ENCODE measurements at places on chromosomes 16 and 17.

DNA sequence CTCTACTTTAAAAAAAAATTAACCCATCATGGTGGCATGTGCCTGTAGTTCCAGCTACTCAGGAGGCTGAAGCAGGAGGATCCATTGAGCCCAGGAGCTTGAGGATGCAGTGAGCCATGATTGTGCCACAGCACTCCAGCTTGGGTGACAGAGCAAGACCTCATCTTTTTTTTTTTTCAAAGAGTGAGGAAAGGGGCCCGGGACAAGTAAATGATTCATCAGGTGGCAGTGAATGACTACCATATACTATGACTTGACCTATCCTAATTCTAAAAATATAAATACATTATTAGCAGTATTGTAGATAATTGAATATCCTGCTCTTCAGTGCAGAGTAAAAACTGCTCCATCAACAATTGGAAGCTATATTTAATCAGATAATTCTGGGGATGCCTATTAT lies 55.3 kb downstream of the CLUH start:
- no peak for DNase-seq

DNA sequence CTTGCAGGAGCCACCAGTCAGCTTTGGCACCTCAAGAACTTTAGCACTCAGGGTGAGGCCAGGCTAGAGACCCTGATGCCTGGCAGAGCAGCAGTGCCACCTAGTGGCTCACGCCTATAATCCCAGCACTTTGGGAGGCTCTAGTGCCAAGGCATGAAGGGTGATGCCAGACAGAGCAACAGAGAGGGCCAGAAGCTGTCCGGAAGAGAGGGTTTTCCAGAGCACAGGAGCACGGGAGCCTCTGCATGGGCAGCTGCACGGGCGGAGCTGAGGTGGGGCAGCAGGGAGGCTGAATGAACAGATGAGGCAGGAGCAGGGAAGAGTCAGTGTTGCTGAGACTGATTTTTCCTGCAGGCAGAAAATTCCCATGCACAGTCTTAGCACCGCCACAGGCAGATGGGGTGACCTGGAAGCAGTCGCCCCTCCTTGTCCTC lies 38.9 kb downstream of the MYH3 start:
- peak; percentile 69 for DNase-seq

GRCh38 chr16:585351-585750 lies 4.5 kb upstream of the RAB40C start:
- DNase-seq, result no peak

DNA sequence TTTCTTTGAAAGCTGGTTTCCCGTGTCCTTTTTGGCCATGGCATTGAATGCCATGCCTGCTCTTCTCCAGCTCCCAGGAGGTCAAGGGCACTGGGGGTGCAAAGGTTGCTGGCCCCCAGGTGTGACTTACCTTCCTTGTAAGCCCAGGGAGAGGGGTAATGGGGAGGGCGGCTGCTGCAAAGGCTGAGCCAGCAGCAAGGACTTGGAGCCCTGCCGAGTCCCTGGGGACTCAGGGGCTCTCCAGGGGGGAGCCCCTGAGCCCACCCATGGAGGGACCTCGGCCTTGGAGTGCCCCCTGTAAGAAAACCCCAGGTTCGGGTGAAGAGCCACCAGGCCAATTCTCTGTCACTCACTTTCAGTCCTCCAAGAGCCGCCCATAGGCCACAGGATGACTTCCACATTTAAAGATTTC lies 5.9 kb upstream of the CCL22 start:
- DNase-seq, result no peak

DNA sequence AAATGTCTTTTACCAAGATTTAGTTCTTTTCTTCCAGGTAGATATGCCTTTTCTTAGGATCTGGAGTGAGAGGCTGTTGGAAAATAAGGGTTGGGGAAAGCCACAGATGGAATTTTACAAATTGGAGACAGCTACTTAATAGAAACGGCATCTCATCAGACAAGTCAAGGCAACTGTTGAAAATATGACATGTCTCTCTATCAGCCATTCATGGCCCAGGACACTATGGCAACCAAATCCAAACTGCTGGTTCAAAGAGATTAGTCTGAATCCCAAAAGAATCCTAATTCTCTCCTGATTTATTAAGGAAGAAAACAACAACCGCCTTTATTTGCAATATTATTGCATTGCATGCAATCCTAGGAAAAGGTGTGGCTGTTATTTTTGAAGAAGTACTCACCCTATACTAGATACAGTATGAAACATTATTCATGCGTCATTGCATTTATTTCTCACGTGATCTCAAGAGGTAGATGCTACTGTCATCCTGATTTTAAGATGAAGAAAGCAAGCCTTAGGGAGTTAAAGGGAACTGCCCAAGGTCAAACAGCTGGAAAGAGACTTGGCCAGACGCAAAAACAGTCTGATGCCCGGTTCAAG lies 12.6 kb upstream of the CEP20 start:
- DNase-seq, result no peak

DNA sequence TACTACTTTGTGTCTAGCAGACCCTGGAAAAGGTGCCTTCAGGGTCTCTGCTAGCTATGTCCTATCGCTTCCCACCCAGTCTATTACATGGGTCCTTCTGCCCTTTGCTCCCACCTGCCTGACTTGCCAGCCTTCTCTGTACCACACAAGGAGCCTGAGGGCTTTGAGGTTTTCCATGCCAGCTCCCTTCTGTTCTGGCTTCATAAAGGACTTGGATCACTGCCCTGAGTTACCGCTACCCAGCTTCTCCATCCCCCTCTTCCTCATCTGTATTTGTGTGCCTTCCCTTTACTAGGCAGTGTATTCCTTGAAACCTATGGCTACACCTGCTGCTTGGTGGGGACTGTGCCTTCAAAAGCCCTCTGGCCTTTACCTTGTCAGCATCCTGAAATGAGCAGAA lies 19.6 kb upstream of the LLGL1 start:
- no peak for DNase-seq

GRCh38 chr17:65171752-65172151 lies 34.6 kb downstream of the RGS9 start:
- DNase-seq, result no peak

DNA sequence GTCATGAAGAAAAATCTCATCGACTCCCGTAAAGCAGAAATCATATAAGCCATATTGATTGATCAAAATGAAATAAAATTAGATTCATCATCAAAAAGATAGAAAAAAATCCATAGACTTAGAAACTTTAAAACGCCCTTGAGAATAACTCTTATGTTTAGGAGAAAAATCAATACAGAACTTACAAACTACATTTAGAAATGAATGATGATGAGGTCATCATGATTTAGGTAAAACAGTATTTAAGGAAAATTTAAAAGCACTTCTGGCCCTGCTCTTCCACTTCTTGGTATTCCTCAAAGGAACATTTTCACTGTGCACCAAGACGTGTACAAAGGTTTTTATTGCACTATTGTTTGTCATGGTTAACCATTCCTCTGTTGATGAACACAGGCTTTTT lies 173.4 kb upstream of the PSMD7 start:
- no peak for DNase-seq

DNA sequence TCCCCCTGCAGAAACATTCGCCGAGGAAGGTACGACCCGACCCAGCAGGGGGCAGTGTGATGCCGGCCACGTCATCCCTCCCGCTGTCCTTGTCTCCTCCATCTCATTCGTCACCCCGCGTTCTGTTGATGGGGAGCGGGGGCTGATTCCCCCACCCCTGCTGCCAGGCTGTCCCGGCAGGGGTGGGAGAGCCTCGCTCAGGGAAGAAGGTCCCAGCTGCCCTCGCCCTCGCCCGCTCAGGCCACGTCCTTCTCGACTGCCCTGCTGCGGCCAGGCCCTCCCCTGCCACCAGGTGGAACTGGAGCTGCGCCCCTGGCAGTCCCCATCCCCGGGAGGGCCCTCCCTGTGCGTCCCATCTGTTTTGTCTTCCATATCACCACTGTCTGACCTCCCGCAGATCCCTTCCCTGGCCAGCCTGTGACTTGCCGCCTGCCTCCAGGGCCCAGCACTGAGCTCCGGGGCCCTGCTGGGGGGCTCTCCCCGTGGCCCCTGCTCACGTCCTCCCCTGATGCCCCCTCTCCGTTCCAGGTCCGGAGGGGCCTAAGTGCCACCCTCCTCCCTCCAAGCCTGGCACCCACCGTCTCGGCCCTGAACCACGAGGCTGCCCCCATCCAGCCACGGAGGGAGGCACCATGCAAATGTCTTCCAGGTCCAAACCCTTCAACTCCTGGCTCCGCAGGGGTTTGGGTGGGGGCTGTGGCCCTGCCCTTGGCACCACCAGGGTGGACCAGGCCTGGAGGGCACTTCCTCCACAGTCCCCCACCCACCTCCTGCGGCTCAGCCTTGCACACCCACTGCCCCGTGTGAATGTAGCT lies 20.6 kb downstream of the ADAM11 start:
- peak; percentile 91 for DNase-seq

- DNase-seq, result no peak
These were observed 1.5 kb downstream of the HEATR6 start for GRCh38 chr17:60077226-60077625.

GRCh38 chr17:265718-266117 lies 84.3 kb upstream of the DOC2B start:
- no peak for DNase-seq

- no peak for DNase-seq
These were observed at the start of gene KRT23 for GRCh38 chr17:40937384-40937819. Gene KRT23, minus strand, starts transcription at chr17:40937646. Its CDS starts 1,043 bp downstream, at chr17:40936603.

- no peak for DNase-seq
These were observed 36.5 kb downstream of the NCOR1 start for GRCh38 chr17:16178836-16179235.

DNA sequence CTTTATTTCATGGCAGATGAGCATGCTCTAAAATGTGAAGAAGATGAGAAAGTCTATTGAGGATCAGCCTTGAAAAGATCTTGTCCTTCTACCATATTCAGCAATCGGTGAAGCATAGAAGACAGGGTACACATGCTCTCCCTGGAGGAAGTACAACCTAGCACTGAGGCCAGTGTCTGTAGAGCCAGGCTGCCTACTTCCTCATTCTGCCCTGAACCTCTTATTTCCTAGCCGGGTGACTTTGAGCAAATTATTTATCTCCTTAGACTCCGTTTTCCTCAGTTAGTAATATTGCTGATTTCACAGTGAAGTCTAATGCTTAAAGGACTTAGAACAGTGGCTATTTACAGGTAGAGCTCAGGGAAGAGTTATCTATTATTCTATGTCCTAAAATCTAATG lies 58.4 kb downstream of the TMEM100 start:
- DNase-seq, result no peak

DNA sequence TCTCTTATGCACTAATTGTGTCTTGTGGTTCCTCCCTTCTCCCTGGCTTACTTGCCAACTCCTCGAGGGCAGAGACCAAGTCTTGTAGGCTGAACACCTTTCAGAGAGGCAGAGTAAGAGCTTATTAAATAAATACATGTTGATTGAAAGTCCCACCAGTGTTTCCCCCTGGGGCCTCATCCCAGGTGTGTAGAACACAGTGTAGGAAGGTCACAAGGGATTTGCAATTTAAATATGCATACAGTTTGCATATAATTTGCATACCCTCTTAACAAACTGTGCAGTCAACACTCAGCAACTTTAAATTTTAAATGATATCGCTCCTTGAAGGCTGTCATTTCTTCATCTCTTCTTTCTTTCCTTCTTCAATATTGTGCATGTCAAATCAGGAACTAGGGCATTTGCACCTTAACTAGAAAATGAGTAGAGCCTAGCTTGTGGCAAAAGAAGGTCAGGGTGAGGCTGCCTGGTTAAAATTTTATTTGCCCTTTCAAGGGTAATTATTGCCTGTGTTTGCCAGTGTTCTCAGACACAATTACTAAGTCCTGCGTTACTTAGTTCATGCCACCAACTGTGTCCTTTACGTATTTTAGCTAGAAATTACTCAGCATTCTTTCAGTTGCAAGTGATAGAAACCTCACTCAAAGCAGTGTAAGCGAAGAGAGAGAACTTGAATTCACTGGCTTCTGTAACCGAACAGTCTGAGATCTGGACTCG lies 465.7 kb downstream of the HAPSTR1 start:
- no peak for DNase-seq

GRCh38 chr17:47733674-47734410 lies 806 bp downstream of the TBX21 start:
- no peak for DNase-seq

DNA sequence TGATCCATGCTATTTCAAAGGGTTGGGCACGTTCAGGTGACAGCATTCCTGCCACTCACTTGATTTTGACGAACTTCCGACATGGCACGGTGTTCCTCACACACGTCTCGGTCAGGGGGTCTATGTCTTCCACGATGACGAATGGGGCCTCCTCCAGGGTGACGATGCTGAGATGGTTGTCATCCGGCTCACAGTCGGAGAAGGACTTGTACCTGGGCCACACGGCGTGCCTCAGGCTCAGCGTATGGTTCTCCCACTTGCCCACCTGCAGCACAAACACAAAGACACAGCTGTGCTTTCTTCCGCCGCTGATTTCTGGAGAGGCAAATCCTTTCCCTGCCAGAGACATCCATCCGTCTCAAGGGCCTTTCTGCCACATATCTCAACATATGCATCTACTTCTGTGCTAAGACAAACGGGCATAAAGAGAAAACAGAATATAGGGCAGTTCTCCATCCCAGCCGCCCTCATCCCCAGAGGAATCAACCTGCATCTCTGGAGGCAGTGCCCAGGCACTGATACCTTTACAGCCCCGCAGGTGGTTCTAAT lies 332.5 kb downstream of the GRIN2A start:
- DNase-seq, result no peak

GRCh38 chr17:21551081-21551881 lies 141.0 kb upstream of the KCNJ18 start:
- peak; percentile 72 for DNase-seq

DNA sequence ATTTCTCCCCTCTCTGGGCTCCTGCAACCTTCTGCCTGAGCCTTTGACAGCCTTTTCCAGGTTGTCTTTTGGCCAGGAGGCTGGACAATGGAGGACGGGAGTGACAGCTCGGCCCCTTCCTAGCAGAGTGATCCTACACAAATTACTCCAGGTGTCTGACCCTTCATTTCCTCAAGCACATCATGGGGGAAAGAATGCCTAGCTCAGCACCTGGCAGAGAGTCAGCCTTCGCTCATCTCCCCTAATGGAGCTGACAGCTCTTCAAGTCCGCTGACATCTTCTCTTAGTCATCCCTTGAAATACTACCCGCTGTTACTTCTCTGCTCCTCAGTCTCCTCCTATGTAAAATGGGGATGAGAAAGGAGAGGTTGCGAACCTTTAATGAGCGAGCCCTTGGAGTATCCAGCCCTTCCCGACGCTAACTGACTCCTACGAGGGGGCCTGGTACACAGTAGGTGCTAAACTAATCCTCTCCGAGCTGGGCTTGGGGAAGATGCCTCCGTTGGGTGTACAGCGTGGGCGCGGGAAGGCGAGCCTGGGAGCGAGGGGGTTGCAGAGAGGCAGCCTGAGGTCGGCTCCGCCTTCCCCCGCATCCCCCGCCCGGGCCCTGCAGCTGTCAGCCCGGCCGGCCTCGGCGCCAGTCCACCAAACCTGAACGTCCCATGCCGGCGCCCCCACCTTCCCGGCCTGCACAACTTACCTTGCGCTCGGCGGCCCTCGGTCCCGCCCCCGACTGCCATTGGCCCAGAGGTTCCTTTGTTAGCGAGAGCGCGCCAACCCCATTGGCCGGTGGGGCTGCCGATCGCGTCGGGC lies 480 bp upstream of the MPRIP start:
- DNase-seq, result peak; percentile 97
